ENCODE measurements at places on chromosomes 2 and 18. TPM values are rescaled to one million over a fixed set of nuclear protein-coding genes. Genes with fewer than 3 reads are reported as not detected.

GRCh38 chr18:12076424-12077140, 17.1 kb upstream of the ANKRD62 start:
- no peak for DNase-seq

FEV gene
- total RNA-seq, result not detected

- DNase-seq, result peak; percentile 59
Observed at GRCh38 chr2:135052997-135053474, 944 bp downstream of the RAB3GAP1 start.

DNA sequence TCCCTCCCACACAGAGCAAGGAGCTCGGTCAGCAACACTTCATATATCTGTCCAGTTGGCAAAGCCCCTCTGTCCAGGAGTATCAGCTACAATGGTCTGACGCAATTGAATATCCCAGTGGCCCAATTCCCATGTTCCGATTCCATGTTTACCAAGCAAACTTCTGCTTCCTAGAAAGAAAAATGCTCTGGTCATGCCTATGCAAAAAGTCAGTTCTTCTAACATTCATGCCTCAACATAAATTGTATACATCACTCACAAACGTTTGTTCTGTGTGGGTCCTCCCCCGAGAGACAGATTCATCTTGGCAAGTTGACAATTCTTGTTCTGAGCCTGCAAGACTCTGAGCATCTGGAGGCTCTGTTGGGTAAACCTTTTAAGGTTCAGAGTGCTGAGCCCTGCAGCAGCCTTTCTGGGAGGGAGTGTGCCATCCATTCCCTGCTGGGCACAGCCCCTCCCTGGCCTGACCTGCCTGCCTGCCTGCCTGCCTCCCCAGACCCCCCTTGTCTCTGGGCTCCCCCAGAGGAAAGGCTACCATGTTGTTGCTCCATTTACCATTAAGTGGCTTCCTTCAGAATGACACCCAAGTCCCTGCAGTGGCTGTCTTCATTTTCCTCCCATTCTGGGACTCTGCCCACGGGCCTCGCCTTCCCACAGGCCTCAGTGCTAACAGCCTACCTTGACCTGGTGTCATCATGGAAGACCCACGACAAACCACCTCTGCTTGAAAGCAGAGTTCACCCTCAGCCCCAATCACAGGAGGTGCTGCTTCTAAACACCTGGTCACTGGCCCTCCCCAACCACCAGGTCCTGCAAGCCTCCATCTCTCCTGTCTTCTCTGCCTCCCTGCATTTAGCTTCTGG, 37.6 kb upstream of the TAF1B start:
- DNase-seq, result no peak

C2orf80 gene
- total RNA-seq, result not detected

- DNase-seq, result no peak
Observed at GRCh38 chr2:225097035-225097434, 54.8 kb upstream of the DOCK10 start.

DNA sequence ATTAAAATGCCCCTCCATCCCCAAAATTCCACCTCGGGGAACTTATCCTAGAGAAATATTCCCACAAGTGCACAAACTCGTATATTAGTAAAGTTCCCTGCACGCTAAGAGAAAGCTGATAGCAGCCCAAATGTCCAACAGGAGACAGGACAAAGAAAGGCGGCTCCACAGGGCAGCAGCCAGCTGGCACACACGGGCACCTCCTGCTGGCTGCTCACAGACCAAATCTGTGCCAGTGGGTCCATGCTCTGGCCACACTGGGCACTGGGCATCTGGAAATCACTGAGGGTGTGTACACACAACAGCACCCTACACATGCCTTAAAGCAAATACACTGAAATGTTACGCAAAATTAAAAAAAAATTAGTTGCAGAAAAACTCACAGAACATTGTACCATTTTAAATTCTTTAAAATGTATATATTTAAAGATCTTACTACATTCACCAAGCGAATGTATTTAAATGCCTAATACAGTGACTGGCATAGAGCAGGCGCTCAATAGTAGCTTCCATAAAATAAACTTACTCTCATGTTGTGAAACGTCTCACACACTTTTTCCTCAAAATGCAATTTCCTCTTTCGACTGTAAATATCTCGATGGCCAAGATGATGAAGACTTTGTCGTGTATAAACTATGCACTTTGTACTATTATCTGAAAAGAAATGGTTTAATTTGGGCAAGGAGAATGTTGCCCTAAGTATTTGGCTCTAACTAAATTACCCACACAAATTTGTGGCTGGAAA, 19.4 kb downstream of the ZNF516 start:
- DNase-seq, result no peak

STPG4 gene
- 0.74 TPM for total RNA-seq

- DNase-seq, result no peak
Observed at GRCh38 chr2:51120754-51121280, 88.9 kb upstream of the NRXN1 start.

DNA sequence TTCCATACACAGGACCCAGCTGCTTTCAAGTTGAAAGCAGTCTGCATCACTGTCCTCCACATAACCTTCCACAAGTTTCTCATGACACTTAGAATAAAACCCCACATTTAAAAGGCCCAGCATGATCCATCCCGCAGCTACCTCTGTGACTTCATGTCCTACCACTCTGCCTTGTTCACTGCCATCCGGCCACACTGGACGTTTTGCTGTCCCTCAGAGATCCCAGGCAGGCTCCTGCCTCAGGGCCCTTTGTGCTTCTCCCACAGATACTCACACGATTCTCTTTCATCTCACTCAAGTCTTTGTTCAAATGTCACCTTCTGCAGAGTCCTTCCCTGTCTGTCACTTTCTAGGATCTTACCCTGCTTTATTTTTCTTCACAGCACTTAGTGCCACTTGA, 232.9 kb upstream of the BOD1L2 start:
- DNase-seq, result no peak

TMEM182 gene
- 3.6 TPM for total RNA-seq

SLC9A4 gene
- 0.06 TPM for total RNA-seq

DNA sequence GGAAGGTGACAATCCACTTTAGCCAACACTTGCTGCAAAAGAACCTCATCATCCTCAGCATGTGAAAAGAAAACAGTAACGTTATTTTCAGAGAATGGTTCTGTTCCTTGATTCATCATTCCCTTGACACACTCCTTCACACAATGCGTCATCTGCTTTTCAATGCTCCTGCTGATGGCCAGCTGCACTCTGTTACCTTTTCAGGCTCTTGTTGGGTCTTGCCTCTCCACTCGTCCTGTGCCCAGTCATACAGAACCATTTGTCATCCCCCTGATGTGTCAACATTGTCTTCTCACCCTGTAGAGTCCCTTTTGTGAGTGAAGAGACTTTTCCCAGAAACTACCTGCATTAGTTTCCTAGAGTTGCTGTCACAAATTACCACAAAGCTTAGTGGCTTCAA, 12.2 kb upstream of the DTNA start:
- no peak for DNase-seq
